ENCODE measurements at places on chromosomes 5 and 9.

- no peak for DNase-seq
These were observed 740.5 kb downstream of the TLE1 start for GRCh38 chr9:80948876-80949275.

DNA sequence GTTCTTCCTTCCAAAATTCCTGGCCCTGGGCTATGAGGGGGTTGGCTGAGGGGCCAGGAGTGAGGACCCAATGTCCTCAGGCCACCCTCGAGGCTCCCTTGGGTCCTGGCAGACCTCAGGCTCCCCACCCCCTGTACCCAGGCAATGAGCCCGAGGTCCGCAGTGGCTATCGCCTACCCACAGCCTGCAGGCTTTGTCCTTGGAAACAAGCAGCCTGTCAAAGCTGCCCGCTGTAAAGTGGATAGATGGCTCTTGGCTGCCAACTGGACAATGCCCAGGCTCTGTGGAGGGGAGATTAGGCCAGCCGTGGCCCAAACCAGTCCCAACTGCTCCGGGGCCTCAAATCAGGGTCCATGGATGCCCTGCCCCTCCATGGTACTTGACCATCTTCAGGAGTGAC, 2.2 kb upstream of the ADGRD2 start:
- DNase-seq = no peak

- no peak for DNase-seq
These were observed 10.5 kb upstream of the PSMD5 start for GRCh38 chr9:120853198-120853597.

DNA sequence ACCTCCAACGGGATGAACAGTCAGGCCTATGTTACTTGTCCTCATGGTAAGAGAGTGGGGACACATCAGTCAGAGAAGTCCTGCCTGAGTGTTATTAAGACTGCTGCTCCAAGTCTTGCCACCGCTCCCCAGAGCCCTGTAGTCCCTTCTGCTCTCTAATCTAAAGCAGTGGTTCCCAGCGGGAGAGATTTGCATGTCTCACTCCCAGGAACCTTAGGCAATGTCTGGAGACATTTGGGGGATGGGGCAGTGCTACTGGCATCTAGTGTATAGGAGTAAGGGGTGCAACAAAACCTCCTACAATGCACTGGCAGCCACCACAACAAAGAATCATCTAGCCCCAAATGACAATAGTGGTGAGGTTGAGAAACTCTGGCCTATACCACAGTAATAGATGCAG, 2.6 kb upstream of the SVEP1 start:
- DNase-seq = no peak

DNA sequence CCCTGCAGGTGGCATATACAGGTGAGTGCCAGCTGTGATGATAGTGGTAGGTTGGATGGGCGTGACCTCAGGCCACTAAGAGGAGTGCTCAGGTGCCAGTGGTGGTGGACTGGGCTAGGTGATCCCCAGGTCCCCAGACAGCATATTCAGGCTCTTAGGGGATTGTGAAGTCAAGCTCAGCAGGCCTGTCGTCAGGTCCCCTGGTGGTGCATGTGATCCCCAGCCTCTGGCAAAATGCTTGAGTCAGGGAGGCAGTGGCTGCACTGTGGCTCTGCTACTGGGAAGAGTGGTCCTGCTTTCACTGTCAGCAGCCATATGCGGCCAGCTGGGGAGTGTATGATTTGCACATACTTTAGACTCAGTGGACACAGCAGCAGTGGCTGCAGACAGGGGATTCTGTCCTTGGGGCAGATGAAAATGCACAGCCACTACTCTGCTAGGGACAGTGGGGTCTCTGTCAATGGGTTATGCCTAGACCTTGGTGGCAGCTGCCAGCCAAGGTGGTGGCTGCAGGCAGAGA, 31.6 kb upstream of the CTSL start:
- DNase-seq = no peak

- no peak for DNase-seq
These were observed 195.0 kb downstream of the ADAMTSL1 start for GRCh38 chr9:18668944-18669343.

DNA sequence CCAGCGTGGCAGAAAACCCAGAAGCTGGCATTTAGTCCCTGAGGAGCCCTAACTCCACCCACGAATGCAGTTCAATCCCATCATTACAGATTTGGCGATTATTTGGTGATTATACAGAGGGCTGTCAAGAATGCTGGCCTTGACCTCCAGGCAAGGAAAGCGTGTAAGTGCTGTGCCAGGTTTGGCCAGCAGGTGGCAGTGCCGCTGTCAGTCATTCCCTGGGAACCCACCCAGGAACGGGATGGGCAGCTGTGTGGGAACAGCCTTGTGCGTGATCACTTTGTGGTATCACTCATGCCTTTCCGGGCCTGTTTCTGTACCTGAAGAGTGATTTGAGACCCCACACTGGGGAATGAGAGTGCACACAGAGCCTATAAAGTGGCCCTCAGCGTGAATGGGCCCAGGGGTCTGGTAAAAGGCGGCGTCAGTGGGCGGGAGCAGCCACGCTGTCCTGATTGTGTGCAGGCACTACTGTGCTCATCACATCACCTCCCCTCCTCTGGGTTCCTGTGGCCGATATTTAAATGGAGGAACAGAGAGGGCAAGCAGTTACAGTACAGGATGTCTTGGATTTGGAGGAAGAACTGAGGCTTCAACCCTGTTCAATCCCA, 215.6 kb downstream of the ROR2 start:
- DNase-seq = no peak

DNA sequence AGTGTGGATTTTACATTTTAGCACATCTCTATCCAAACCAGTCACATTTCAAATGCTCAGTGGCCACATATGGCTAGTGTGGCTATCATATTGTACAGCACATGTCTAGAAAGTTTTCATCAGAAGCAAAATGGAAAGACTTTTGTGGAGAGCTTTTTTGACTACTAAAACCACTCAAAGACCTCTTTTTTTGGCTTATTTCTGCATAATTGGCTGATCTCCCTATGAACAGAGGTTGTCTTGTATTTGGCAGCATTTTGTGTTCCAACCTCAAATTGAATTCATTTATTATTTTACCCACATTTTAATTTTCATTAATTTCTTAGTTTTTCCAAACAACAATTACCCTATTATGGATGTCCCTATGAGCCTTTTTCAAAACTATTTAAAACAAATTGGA, 395.7 kb downstream of the TLE1 start:
- DNase-seq = no peak

Measured in cortex of kidney (tissue), 1 donor.